Activated naive CD4-positive, alpha-beta T cell treated with anti-CD3 and anti-CD28 coated beads, Interleukin-2, amount 50 U/mL, for 72 hours (primary cell): ENCODE measurements at places on chromosomes 5 and 9. TPM values are rescaled to one million over a fixed set of nuclear protein-coding genes. Genes with fewer than 3 reads are reported as not detected.

ENTREP1 gene
- not detected for total RNA-seq

SOHLH1 gene
- total RNA-seq = not detected

DAB2IP gene
- total RNA-seq = 0.06 TPM

SELENOP gene
- not detected for total RNA-seq

IL5 gene
- total RNA-seq = not detected

SVEP1 gene
- total RNA-seq = 0.07 TPM

NUTM2G gene
- not detected for total RNA-seq

UGT3A1 gene
- not detected for total RNA-seq

SLC34A1 gene
- 0.19 TPM for total RNA-seq

TXNDC8 gene
- not detected for total RNA-seq

PTGER4 gene
- total RNA-seq = 56.9 TPM

CDC20B gene
- total RNA-seq = not detected
